ENCODE measurements at places on chromosomes 4 and X.

DNA sequence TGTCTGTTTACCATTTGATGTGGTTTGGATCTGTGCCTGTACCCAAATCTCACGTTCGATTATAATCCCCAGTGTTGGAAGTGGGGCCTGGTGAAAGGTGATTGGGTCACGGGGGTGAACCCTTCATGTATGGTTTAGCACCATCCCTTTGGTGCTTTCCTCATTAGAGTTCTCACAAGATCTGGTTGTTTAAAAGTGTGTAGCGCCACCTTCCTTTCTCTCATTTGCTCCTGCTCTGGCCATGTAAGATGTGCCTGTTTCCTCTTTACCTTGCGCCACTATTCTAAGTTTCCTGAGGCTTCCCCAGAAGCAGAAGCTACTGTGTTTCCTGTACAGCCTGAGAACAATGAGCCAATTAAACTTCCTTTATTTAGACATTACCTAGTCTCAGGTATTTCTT, 610.7 kb upstream of the ADGRL3 start:
- no peak for DNase-seq

DNA sequence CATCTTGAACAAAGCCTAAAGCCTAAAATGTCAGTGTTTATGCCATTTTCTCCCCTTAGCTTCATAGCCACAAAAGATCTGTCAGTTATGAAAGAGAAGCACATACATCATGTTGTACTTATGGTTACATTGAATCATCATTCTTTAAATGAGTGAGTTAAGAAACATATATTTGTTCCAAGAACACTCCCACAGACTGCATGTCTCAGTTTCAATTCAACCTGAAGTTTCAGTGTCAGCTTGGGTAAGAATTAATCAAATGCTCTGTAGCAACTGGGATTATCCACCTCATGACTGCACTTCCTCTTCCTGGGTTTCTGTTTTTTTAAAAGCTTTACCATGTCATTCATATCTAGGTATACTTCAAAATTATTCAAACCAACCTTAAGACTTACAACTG, 3.9 kb upstream of the TMPRSS11B start:
- DNase-seq: no peak

DNA sequence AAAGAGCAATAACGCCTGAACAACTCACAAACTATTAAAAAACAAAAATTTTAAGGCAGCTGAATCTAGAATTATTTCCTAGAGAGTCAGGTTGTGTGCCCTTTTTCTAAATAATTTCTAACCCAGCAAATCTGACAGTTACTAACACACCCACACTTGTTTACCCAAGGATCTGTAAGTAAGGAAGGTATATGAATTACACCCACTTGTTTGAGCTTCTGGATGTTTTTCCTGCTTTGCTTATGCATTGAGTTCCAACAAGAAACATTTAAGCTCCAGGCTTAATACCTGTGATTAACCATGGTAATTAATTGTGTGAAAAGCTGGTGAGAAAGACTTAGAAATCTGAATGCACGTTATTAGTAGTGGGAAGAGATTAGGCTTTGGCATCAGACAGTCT, 1.5 kb downstream of the NIPAL1 start:
- DNase-seq: no peak

DNA sequence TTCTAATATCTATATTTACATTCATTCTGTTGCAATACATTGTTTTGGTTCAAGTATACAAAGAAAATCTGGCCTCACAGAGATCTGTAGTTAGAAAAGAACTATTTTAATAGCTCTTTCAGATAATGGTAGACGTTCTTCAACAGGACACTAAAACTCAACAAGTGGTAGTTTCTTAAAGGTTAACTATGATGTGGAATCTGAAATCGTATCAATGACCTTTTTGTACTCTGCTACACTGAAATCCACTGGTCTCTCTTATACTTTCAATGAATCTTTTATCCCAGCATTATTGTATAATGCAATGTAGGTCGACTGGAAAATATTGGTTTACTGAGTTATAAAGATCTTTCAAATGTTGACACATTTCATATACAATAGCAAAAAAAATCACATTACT, 12.7 kb downstream of the TMEM185A start:
- no peak for DNase-seq

DNA sequence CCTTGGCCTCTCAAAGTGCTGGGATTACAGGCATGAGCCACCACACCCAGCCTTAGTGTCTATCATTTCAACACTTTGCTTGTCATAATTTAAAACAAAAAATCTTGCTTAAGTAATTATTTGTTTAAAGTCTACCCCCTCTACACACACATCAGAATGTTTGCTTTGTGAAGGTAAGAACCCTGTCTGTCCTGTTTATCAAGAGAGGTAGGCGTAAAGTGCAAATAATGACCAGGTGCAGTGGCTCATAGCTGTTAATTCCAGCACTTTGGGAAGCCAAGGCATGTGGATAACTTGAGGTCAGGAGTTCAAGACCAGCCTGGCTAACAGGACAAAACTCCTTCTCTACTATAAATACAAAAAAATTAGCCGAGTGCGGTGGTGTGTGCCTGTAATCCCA, 326.7 kb upstream of the CLNK start:
- DNase-seq: no peak

- DNase-seq: no peak
Observed at GRCh38 chr4:3699261-3699660, 66.9 kb upstream of the ADRA2C start.

DNA sequence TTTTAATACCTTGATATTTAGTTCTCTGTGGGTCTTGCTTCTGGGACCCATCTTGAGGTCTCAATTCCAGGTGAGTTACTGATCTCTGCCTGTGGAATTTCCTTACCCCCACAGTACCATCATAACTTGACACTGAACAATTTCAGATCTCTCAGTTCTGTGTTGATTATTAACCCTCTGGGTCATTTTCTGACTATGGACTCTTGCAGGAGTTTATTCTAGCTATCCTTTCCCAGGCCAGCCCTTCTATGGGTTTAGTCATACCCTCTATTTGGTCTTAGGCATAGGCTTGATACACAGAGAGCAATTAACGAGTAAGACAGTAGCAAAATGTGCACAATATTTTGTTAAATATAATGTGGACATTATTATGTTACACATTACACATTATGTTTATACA, 3.7 kb upstream of the SPARCL1 start:
- DNase-seq: no peak

DNA sequence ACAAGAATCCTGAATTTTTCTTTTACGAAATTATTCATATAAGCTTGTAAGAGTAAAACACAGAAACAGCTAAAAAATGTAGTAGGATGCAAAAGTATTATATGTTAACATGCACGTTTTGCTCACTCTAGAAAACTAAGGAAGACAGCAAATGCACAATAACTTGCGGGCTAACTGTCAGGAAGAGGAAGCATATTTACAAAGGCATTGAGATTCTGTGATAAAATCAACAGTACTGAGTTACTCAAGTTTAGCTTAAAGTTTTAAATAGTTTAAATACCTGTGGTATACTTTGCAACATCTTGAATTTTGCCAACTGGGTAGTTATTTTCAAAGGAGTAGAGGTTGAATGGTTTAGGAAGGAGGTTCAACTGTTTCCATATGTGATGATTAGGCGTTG, 37.0 kb downstream of the SH2D1A start:
- DNase-seq: no peak

DNA sequence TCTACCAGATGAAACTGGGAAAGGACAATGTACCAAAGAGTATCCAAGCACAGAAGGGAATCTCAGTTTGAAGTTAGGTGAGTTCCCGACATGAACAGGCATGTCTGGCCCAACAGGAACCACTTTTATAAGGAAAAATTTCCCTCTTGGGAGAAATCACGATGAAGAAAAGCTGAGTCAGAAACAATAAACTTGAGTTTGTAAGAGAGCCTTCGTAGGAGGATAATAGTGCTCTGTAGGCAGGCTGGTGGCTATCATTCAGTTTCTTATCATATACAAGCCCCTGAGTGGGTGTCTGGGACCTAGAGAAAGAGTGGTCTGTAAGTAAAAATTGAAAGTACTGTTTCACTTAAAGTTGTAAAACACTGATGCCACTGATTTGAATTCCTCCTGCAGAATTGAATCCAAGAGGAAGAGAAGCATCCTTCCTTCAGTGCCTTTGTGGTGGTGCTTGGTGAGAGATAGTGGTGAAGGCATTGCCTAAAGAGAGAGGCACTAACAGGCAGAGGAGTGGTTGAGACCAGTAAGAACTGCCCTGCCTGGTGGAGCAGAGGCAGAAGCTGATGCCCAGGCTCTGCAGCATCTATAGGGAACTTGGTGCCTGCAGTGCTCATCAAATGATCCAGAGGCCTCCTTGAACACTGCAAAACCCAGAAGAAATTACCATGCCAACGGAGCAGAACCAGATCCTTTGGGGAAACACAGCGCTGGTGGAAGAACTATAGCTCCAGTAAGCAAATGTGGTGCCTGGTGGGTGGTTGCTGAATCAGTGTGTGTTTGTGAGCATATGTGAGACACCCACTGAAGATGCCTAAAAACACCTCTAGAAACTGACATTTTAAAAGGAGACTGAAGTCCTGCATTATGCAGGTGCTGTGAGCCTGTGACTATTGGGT, 31.7 kb upstream of the METAP1 start:
- DNase-seq: no peak

- DNase-seq: no peak
Observed at GRCh38 chr4:142933207-142933606, 87.1 kb upstream of the INPP4B start.

DNA sequence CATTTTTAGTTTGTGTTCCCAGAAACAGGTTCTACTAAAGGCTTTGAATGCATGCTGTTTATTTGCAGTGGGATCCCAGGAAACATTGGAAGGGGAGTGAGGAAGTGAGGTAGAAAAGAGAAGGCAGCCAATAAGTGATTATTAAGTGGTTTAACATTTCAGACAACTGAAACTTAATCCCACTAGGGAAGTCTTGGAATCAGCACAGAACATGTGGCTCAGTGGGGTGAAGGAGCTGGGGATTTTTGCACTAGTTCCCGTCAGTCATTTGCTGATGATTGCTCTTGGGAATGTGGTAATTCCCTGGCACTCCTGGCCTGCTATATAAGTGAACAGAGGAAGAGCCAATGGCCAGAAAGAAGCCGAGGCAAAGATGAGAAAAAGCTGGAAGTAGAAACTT, 1053.0 kb upstream of the IGFBP7 start:
- no peak for DNase-seq

DNA sequence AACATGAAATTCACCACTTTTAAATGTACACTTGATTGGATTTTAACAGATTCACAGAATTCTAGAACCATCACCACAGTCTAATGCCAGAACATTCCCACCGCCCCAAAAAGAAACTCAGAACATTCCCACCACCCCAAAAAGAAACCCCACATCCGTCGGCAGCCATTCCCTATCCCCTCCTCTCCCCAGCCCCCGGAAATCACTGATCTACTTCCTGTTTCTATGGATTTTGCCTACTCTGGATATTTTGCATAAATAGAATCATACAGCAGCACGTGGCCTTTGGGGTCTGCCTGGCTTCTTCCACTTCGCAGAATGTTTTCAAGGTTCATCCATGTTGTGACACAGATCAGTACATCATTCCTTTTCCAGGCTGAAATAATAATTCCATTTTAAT, 79.3 kb downstream of the PPP2R2C start:
- DNase-seq: no peak

- no peak for DNase-seq
Observed at GRCh38 chrX:14073071-14073470, 43.4 kb upstream of the GEMIN8 start.

DNA sequence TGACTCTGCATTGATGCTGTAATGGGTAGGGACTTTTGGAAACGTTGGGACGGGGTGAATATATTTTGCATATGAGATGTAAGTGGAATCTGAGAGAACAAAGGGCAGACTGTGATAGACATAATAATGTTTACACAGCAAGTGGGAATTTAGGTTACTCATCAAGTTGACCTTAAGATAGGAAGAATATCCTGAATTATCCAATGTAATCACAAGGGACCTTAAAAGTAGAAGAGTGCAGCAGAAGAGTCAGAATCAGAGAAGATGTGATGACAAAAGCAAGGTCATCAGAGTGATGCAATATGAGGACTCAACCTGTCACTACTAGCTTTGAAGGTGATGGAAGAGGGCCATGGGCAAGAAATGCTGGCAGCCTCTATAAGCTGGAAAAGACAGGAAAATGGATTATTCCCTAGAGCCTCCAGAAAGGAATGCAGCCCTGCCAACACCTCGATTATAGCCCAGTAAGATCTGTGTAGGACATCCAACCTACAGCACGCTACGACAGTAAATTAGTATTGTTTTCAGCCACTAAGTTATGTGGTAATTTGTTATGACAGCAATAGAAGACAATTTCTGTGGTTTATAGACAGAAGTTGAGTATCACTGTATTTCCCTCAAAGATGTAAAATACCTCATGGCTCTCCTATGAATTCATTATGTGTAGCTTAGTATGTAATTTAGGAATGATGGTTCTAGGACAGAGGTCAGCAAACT, 26.4 kb downstream of the MORC4 start:
- no peak for DNase-seq

DNA sequence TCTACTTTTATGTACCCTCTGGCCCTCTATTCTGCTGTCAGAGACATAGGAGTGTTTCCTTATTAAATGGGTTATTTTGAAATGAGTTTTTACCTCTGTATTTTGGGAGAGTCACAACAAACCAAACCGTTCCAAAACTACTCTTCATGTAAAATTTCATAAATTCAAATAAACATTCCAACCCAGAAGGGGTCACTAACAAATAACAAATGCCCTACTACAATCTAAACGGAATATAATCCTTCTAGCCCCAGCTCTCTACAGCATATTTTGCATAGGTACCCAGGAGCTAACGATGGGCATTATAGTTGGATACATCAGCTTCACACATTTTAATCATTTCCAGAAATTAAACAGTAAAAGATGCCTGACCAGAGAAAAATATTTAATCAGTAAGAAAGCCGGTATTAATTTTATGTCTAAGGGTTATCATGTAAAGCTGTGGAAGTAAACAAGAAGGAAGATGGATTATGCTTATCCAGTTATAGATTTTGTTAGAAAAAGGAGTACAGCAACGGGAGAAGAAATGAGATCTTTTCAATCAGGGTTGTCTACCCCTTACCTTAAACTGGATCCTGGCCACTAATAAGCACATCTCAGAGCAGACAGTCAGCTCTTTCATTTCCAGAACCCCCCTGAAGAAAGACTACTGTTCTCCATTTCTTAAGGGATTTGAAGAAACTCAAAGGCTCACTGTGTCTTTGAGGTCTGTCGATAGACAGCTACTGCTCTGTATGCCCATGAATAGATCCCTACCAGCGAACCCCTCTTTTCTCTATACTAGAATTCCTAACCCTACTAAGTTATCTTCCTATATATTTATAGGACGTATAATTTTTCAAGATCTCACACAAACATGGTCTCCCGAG, 1.2 kb downstream of the UGDH start:
- DNase-seq: no peak

- peak; percentile 70 for DNase-seq
Observed at GRCh38 chr4:986879-987623, at the start of gene IDUA. TSS of gene IDUA (plus strand) at chr4:987044. CDS start at chr4:987085, 41 bp downstream.

GRCh38 chr4:177322881-177323280, 13.2 kb downstream of the NEIL3 start:
- no peak for DNase-seq

DNA sequence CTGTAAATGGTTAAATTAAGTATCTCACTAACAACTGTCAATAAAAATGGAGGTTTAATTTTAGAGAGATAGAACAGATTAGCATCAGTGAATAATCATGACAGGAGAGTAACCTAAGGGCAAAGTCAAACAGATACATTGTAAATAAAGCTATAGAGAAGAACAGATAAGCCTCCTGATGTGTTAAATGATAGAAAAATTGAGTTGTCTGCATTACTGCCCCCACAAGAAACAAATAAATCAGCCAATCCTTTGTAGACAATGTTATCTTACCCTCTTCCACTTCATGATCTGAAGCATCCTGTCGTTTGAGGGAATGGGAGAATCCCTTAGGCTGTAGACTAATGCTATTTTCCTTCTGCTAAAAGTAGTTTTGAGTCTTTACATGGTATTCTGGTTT, 147.8 kb downstream of the PCDH18 start:
- DNase-seq: no peak
